ENCODE measurements at places on chromosomes 13 and 19.

DNA sequence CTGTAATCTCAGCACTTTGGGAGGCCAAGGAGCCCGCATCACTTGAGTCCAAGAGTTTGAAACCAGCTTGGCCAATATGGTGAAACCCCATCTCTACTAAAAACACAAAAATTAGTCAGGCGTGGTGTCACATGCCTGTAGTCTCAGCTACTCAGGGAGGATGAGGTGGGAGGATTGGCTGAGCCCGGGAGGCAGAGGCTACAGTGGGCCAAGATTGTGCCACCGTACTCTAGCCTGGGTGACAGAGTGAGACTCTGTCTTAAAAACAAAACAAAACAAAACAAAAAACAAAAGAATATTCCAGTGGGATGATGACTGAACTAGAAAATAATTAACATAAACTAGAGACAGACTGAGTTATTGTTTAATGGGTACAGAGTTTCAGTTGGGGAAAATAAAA, 81.7 kb upstream of the ABCC4 start:
- DNase-seq: no peak

GRCh38 chr13:30510091-30510490, 44.4 kb upstream of the HMGB1 start:
- DNase-seq: no peak

GRCh38 chr19:328025-328505, 16.5 kb downstream of the MIER2 start:
- DNase-seq: no peak

DNA sequence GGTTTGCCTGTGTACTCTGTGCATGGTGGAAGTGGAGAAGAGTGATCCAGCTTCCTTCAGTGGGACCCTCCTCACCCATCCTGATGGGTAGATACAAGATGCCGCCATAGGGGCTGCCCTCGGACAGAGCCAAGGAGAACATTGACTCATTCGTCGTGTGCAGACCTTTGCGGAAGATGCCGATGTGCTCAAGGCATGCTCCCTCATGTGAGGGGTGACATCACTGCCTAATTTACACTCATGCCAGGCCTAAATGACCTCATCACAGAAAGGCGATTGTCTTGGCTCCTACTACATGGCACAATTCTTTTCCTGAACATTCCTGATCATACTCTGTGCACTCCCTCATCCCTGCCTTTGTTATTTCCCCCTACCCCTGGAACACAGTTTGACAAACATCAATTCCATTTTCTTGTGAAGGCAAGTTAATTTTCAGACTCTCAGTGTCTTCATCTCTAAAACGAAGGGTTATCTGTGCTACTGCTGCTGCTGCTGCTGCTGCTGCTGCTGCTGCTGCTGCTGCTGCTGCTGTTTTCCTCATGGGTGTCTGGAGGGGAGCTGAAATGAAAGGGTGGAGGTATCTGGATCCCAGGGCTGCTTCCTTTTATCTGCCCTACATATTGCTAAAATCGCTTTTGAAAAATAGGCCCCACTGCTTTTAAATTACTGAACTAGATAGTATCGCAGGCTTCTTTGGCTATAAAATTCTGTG, 146.5 kb upstream of the ARGLU1 start:
- no peak for DNase-seq

DNA sequence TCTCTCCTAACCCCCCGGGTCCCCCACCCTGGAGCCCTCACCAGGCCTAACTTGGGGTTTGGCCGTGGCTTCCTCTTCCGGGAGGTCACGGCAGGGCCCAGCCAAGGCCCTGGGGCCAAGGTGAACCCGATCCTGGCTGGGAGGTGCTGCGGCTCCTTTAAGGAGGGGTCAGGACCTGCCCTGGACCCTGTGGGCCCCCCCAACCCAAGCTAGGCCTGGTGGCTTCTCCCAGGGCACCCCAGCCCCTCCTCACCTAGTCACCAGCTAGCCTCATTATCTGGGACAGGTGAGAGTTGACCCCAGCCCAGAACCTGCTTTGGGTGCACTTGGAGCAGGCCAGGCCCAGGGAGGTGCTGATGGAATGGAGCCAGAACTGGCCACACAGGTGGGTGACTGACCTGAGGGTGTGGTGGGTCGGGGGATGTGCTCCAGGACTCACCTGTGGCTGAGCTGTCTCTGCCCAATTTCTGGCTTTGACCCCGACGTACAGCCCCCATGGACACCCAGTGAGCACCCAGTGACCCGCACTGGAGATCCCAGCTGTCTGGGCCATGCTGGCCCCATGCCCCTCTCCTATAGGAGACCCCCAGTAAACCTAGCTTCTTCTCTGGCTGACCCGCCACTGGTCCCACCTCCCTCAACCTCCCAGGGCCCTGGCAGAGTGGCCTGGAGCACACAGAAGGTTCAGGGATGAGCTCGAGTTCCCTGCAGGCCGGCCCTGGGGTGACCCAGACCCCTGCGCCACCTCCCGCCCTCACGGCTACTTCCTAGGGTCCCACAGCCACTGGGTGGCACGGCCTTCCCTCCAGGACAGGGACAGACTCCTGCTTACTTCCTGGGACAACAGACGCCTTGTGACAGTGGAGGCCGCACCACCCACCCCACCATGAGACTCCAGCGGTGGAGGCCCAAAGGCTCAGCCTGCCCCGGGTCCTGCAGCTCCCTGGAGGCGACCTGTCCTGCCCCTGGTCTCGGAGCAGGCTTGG, 6.7 kb upstream of the MKNK2 start:
- DNase-seq: no peak

DNA sequence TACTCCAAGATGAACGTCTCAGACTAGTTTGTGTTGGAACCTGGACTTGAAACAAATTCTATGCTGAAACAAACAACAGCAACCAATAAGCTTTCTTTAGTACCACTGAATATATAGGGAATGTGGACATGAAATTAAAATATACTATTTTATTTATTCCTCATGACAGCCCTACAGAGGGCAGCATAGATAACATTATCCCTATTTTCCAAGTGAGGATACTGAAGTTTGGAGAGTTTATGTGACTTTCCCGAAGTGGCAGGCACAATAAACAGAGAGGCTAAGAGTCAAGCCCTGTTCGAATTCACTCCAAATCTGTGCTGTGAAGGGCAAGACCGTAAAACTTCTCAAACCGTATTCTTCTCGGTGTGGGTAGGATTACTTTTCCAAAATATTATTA, 509.9 kb upstream of the GPC6 start:
- DNase-seq: no peak

DNA sequence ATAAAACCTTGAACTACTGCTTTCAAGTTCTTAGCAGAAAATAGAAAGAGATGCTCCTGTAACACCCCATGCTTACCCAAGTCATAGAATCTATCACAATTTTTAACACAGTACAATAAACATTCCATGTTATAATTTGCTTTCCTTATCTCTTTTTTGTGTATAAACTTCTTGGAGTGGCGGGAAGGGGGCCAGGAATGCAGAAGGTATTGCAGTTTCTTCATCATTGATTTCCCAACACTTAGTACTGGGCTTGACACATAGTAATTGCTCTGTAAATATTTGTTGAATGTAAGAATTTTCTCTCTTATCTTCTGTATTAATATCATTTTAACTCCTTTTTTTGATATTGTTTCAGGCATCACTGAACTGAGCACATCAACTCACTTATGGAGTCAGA, 535.8 kb downstream of the KCTD12 start:
- no peak for DNase-seq

DNA sequence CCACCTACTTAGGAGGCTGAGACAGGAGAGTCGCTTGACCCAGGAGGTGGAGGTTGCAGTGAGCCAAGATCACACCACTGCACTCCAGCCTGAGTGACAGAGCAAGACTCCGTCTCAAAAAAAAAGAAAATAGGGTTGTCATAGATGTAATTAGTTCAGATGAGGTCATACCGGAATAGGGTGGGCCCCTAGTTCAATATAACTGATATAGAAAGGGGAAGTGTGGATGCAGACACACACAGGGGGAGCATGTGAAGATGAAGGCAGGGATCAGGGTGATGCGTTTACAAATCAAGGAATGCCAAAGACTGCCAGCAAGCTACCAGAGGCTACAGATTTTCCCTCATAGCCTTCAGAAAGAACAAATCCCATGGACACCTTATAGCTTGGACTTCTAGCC, 24.3 kb upstream of the EEF1AKMT1 start:
- no peak for DNase-seq

- no peak for DNase-seq
These were observed 7.4 kb upstream of the KLHL26 start for GRCh38 chr19:18629166-18630088.

- DNase-seq: no peak
These were observed 135.8 kb upstream of the KLF12 start for GRCh38 chr13:74270018-74270417.

- no peak for DNase-seq
These were observed 46.8 kb downstream of the EPS15L1 start for GRCh38 chr19:16425019-16425418.

DNA sequence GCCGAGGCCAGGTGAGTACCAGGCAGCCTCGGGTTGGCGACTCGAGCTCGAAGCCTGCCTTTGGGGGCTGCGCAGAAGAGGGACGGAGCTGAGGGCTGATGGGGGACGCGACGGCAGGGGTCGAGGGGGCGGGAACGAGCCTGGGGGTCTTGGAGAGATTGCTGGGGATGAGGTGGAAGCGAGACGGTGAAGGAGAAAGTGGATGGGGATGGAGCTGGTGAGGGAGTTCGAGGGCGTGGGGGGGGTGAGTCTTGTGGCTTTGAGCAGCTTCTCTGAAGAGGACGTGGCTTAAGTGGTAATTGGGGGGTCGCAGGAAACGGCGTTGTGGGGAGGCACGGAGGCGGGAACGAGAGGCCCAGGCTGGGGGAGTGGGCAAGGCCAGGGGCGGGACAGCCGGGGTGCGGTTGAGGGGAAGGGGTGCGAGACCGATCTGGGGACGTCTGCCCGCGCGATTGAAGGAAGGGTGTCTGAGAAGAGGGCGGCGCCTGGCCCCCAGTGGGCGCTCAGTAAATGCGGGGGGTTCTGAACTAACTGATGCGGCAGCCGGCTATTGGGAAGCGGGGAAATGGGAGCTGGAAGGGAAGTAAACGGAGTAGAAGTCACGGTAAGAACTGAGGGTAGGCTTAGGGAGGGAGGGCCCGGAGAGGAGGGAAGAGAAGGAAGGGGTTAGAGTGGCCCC, 426 bp downstream of the MYO9B start:
- peak; percentile 39 for DNase-seq

- DNase-seq: peak; percentile 42
These were observed 45.2 kb downstream of the CDADC1 start for GRCh38 chr13:49292742-49293486.

DNA sequence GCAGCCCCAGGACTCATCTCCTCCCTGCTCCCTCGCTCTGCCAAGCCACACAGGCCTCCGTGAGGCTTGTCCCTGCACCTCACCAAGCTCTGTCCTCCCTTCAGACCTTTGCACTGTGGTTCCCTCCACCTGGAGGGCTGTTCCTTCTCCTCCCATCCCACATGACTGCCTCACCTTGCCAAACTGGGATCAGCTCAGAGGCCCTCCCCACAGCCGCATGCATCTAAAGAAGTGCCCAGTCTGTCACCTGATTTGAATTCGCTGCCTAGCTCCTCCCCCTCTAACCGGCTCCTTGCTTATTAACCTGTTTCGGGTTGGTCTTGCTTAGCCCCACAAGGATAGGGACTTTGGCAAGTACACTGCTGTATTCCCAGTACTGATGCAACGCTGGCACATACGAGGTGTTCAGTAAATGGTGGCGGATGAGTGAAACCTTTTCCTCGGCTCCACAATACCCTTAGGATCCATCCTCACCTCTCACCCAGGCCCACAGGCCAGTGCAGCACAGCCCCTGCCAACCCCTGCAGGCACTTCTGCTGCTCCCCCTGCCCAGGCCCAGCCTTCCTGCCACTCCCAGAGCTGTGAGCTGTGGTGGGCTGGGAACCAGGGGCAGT, 4.4 kb downstream of the AKT2 start:
- no peak for DNase-seq

- no peak for DNase-seq
These were observed 22.3 kb downstream of the TMEM161A start for GRCh38 chr19:19115954-19116353.
